ENCODE measurements at places on chromosomes 3 and 15.
A peak's percentile ranks its signal among the peaks of the same experiment; 100 is the strongest.

DNA sequence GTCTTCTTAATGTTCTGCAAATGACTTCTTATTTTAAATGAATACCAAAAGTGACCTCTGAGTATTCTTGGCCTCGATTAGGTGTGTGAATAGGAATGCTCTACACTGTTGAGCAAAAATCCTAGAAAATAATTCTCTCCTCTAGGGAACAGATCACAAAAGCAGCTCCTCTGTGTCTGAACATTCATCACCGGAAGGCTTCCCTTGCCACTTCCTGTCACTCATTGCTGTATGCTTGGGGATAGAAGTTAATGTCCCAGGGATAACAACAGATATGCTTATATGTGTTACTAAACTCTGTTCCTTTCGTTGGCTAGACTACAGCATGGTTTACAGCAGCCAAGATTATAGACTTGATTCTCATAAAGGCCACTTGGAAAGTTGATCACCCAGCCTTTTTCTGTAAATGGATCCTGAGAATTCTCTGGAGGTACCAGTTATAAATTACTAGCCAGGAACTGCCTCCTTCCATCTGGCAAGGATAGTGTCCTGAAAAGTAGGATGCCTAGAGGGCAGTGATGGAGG, 16.0 kb upstream of the PTX3 start:
- DNase-seq, result no peak

DNA sequence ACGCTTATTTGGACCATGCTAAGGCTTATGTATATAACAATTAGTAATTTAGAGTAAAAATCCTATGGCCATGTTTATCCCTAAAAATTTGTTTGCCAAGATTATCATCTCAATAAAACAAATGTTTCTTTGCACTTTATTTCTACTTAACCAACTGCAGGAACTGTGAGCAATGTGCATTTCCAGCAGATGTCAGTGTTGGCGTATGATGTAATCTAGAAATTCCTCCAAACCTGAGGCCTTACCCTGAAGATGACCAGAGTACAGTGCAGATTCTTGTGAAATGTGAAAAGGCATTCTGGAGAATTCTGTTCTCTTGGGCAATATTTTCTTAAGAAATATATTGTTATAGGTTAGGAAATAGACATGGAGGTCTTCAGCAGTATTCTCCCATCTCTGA, 205.9 kb downstream of the MBNL1 start:
- no peak for DNase-seq

DNA sequence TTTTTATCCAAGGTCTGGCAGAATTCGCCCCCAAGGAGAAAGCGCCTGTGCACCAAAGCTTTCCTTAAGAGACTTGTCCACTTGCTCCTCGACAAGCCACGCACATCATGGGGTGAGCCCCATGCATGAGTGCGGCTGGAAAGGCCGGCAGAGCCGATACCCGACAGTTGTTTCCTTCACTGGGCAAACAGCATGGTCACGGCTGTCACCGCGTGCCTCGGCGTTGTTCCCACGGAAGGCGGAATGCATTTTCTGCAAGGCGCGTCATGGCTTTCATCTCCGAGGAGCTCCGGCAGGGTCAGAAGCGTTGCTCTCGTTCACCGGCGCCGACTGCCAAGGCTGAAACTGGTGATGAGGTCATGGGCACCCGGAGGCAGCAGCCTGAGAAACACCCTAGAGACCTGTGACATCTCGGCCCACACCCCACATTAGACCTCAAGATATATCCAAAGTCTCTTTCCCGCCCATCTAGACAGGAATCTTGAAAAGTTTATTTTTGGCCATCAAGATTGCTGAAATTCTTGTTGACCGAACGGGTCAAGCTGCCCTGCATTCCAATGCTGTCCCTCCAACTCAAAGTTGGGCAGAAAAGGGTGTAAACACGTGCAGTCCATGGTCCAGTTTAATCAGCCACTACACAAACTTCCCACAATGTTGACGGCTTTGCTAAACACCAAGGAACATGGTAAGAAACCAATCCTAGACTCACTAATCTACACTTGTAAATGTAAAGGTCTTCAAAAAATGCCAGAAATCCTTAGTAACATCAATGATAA, 604 bp upstream of the TJP1 start:
- DNase-seq, result peak; percentile 64

DNA sequence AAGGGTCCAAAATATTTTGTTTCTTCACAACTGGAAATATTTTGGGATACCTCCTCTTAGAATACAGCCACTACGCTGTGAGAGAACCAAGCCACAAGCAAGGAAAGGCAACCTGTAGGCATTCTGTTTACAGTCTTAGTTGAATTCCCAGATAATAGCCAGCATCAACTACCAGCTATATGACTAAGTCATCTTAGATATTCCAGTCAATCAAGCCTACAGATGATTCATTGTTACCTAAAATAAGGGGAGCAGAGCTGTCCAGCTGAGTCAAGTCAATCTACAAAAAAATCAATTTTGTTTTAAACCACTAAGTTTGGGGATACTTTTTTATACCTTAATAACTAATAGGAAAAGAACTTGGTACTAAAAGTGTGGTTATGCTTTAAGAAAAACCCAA, 526.4 kb upstream of the DPPA4 start:
- DNase-seq, result no peak

DNA sequence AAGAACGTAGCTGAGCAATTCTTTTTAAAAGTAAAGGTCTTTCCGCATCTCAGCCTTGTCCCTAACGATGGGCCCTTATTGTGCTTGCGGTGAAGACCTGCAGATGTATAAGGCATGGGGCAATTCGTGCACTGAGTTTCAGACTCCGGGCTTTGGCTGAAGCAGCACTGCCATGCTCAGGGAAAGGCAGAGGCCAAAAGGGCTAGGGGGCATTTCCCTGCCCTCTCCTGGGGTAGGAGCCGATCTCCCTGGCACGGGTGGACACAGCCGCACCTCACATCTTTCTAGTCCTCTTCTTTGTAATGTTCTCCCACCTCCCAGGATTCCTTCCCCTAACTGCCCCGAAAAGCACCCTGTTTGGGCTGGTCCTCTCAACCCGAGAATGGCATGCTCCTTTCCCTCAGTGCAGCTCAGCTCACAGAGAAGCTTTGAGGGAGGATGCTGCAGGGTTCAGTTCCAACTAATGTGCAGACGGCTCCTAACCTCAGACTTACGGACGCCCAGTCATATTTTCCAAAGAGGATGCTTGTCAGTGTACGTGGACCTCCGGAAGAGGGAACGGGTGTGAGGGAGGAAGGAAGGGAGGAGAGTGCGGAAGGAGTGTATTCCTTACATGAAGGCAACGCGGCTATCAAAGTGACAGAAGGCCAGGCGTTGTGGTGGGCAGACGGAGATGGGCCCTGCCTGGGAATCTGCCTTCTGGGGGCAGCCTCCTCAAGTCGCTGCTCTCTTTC, 61.2 kb downstream of the SYNM start:
- DNase-seq, result no peak

DNA sequence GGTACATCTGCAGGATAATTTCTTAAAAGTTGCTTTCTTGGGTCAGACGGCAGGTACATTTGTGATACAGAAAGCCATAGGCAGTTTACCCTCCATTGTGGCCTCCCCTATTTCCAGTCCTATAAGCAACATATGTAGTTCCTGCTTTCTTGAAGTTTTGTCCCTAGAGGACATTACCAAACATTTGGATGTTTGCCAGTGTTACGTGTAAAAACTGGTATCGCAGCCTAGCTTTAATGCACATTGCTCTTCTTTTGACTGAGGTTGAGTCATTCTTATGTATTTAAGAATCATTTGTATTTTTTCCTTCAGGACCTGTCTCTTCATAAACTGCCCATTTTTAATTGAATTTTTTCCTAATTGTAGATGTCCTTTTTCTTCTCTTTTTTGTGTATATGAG, 114.3 kb downstream of the DIPK2A start:
- no peak for DNase-seq

GRCh38 chr3:142481196-142481595, 33.4 kb upstream of the XRN1 start:
- DNase-seq, result no peak

DNA sequence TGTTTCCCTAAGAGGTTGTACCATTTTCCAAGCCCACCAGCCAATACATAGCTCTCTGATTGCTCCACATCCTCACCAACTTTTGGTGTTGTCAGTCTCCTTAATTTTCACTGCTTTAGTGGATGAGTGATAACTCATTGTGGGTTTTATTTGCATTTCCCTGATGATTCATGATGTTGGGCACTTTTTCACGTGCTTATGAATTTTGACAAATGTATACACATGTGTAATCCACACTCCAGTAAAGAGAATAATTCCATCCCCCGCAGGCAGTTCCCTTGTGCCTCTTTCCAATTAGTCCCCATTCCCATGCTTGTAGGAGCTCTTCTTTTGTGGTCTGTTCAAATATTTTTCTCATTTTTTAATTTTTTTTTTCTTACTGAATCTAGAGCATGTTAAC, 52.4 kb downstream of the ANP32A start:
- DNase-seq, result no peak

DNA sequence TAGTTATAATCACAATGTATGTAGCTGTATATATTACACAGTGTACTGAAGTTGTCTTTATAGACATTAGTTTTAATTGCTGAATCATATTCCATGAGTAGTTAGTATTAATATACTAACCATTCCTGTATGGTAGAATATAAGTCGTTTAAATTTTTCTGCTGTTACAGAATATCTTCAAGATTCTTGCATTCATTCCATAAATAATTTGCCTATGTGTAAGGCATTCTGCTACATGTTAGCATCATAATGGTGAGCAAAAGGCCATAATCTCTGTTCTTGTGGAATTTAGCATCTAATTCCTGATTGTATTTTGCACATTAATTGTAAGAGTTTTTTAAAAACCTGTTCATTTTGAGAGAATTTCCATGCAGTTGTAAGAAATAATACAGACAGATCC, 14.1 kb downstream of the GYG1 start:
- DNase-seq, result no peak

- DNase-seq, result peak; percentile 33
Observed at GRCh38 chr15:25171111-25171811, 216.5 kb downstream of the SNRPN start.

- DNase-seq, result no peak
Observed at GRCh38 chr3:58531956-58532355, 5.0 kb downstream of the ACOX2 start.

- DNase-seq, result no peak
Observed at GRCh38 chr15:48862705-48863104, 15.2 kb upstream of the EID1 start.

GRCh38 chr3:31882431-31882830, 98.6 kb downstream of the OSBPL10 start:
- no peak for DNase-seq

- no peak for DNase-seq
Observed at GRCh38 chr15:70722266-70723121, 40.9 kb downstream of the UACA start.

GRCh38 chr15:67003586-67003985, 61.8 kb upstream of the SMAD3 start:
- DNase-seq, result no peak

DNA sequence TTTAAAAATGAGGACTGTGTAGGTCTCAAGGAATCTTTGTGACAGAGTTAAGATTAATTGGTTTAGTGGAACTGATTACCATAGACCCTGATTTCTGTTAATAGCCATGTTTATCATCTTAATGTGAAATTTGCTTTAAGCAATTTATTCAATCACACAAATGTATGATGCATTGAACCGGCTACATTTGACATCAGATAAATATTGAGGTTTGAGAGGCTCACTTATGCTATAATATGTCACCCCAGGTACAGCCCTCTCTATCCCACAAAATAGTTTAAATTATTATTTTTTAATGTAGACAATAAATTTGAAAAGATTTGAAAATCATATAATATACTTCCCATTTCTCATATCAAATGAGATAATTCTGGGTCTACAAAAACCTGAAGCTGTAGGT, 413.3 kb downstream of the NAALADL2 start:
- no peak for DNase-seq

- no peak for DNase-seq
Observed at GRCh38 chr3:111619833-111620232, 24.7 kb upstream of the ZBED2 start.

- no peak for DNase-seq
Observed at GRCh38 chr15:76929011-76929760, 2.4 kb upstream of the RCN2 start.

- no peak for DNase-seq
Observed at GRCh38 chr3:183214277-183214612, 38.8 kb upstream of the B3GNT5 start.

- no peak for DNase-seq
Observed at GRCh38 chr3:50390508-50391224, 31.3 kb upstream of the TMEM115 start.

DNA sequence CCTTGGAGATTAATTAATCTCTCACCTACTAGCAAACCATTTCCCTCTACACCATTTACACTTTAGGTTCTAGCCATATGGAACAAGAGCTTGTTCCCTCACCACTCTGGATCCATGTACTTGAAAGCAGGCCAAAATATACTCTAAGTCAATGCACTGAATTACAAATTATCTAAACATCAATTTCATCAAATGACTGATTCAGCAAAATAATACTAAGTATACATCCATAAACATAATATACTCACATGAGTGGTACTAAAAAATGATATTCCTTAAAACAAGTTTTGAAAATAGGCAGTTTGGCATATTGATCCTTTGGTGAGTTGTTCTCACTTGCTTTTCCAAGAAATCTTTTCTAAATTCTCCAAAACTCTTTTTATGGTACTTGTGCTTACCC, 459.7 kb upstream of the ZNF385D start:
- no peak for DNase-seq

DNA sequence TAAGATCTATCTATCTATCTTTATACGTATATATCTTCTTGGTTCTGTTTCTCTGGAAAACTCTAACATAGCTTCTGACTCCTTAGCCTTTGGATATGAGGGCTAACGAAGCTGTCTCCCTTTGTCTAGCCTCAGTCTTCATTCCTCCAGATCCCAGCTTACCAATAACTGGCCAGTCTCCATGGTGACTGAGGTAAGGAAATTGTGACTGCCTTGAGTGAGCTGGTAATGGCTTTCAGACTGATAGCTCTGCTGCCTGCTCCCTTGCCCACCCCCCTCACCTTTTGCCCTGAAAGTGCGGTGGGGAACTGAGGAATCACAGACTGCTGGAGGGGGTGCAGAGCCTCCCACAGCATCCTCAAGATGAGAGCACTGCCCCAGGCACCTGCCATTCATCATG, 65.8 kb upstream of the ABHD17C start:
- DNase-seq, result no peak

- no peak for DNase-seq
Observed at GRCh38 chr15:89494941-89495637, 1.3 kb downstream of the RHCG start.

All from mesothelial cell of epicardium (in vitro differentiated cells).